ENCODE measurements at places on chromosomes 6 and 20.

- no peak for DNase-seq
These were observed 195.8 kb upstream of the ZNF184 start for GRCh38 chr6:27668442-27669294.

- no peak for DNase-seq
These were observed 37.8 kb downstream of the MARCKS start for GRCh38 chr6:113894712-113895674.

DNA sequence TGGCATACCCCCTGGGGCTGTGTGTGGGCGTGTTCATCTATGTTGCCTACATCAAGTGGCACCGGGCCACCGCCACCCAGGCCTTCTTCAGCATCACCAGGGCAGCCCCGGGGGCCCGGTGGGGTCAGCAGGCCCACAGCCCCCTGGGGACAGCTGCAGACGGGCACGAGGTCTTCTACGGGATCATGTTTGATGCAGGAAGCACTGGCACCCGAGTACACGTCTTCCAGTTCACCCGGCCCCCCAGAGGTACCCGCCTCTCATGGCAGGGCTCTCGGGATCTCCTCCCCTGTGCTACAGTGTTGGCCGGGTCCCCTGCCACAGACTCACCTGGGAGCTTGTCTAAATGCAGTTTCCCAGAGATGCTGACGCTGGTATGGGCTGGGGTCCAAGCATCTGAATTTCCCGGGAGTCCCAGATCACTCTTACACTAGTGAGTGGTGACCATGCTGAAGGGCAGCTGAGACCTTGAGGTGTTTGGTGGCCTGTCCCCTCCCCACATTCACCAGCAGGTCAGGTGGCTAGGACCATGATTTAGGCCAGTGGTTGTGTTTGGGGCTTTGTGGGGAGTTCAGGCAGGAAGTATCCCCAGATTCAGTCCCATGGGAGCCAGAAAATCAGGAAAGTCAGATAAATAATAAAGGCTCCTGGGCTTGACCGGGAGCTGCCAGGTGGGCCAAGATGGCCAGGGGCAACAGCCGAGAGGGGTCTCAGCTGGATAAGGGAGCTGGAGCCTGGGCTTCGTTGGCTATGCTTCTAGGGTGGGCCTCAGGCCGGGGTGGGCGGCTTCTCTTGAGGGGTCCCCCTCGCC, 11.8 kb downstream of the ENTPD6 start:
- DNase-seq = no peak

DNA sequence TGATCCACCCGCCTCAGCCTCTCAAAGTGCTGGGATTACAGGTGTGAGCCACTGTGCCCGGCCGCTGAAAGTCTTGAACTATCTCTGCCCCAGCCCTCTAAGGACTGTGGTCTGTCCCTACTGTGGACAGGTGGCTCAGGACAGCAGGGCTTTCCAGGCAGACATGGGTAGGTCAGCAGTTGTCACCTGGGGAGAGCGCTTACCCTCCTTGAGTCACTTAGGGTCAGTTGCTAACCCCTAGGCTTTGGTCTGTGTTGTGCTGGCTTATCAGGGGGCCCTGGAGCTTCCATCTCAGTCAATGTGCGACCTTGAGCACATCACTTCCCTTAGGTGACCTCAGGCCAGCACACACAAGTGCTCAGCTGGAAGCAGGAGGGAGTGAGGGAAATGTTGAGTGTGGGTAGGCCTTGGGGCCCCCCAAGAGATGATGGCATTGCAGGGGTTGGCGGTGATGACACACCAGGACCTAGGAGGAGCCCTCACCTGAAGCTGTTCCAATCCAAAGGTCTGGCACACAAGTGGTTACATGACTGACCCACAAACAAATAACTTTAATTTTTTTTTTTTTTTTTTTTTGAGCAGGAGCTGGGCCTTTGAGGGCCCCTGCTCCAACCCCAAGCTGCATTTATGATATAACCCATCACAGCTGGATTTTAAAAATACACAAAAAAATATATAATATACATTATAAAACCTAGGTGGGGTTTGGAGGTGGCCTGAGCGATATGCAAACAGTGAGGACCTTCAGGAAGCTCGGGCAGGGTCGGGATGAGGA, 5.1 kb downstream of the RPL10A start:
- DNase-seq = no peak

DNA sequence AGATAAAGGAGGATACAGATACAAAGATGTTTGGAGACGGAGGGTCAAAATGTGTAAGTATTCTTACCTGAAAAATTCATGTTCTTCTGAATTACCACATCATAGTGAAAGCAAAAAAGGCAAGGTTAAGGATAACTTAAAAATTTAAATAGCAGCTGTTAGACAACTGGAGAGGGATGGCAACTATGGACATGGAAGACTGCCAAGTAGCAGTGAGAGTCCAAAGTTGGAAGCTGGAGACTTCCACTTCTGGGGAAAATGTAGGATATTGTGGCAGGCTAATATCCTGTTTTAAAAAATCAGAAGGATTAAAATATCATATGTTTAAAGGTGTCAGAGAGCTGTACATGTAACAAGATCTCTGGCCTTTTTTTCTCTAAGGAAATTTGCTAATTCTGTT, 29.8 kb downstream of the SYCP2 start:
- DNase-seq = no peak

DNA sequence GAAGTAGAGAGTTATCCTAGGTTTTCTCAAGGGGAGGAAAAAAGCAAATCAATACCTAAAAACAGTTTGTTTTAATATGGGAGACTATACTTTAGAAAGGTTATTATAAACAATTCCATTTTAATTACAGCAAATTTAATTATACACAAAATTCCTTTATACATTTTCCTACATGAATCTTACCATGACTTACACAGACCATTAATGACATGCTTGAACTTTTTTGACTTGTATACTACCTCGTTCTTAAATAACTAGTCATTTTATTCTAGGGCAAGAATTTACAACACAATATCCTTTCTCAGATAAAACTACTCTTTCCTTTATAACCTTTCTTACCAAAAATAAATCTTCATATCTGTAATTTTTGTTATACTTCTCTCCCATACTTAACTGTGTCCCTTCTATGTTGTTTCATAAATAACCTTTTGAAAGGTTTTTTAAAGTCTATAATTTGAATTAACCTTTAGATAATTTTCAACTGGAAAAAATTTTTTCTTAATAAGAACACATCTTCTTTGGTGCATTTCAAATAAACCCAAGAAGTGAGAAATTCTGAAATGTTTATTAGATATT, 729.4 kb downstream of the TENT5A start:
- no peak for DNase-seq

DNA sequence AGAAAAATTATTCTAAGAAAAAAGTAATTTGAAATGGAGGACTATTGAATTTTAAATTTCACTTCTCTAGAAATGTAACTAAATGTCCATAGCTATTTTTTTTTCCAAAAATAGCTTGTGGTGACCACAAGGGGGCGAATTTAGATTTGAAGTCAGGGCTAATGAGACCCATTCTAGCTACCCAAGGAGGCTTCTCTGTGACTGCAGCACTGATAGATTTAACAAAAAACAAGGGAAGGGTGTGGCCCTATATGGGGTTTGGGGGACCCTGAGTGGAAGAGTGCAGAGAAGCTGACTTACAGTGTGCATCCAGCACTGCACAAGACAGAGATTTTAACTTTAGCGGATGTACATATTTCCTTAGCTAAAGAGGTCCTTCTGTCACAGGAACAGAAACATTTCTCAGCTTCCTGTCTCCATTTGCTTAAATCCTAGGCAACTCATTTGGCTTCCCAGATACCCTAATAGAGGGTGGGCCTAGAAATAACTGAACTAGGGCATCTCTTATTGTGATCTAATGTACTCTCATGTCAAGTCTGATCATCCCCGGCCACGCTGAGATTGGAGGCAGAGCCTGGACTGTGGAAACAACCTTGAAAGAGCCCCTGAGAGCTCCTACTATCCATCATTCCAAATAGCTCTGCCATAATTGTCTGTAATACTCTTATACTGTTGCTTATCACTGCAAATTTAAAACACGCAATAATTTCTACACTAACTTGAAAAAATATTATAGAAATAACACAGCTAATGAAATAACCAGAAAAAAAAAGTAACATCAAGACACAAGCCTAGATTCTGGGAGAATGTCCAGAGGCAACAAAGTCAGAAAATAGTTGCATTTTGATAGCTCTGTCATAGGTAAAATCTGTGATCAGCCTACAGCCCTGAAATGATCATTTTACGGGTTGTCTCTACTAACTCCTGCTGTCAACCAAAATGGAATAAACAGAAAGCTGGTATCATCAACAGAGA, 93.6 kb downstream of the SNAP91 start:
- no peak for DNase-seq

- peak; percentile 69 for DNase-seq
These were observed 75.8 kb downstream of the LAMP5 start for GRCh38 chr20:9590189-9590588.

GRCh38 chr6:105359419-105360370, 43.2 kb downstream of the PREP start:
- no peak for DNase-seq

- DNase-seq = no peak
These were observed 75.8 kb downstream of the PERP start for GRCh38 chr6:138031417-138031816.

- no peak for DNase-seq
These were observed 73.6 kb upstream of the AKAP12 start for GRCh38 chr6:151166180-151166579.

DNA sequence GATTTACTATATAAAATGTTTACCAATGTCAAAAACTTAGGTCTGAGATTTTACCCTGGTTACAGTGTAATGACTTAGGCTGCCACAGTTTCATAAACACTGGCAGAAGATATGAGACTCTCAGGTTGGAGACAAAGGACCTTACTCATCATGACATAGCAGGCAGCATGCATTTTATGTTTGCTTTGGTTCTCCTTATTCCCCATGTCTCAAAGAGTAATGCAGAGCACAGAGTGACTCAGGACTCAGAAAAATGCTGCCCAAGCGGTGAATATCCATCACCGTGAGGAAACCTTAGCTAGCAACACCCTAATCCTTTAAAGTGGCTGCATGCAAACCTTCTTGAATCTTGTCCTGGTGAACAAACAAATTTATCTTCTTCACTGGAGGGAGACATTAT, 112.1 kb upstream of the EYS start:
- DNase-seq = no peak

DNA sequence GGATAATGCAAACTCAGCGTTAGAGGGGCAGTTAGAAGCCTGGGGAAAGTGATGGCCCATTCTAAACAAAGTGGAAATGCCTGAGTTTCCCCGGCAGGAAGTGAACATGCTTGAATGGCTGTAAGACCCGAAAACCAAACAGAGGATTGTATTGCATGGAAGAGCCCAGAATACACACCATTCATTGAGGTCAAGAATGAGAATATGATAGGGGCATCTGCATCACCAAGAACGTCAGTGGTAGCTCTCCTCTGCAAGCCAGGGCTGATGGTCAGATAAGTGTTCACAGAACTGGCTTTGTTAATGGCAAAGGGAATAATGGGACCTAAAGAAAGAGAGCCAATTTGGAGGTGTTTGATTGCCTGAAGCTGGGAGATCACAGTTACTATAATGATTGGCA, 663.4 kb downstream of the KHDRBS2 start:
- no peak for DNase-seq

GRCh38 chr6:125989631-125990030, 3.3 kb downstream of the TRMT11 start:
- no peak for DNase-seq

DNA sequence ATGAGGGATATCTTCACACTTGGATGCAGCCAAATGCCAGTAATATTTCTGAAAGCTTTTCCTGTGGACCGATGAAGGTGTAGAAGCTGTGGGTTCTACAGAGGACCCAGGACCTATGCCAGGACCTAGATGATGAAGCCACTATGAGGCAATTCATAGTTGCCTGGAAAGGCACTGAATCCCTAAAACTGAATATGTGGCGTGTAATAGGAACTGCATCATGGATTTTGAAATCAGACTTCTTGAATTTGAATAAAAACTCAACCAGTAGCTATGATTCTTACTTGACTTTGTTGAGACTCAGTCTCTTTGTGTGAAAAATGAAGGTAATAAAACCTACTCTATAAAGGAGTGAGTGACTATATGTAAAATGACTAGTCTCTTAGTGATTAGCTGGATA, 89.9 kb upstream of the SGK1 start:
- no peak for DNase-seq

DNA sequence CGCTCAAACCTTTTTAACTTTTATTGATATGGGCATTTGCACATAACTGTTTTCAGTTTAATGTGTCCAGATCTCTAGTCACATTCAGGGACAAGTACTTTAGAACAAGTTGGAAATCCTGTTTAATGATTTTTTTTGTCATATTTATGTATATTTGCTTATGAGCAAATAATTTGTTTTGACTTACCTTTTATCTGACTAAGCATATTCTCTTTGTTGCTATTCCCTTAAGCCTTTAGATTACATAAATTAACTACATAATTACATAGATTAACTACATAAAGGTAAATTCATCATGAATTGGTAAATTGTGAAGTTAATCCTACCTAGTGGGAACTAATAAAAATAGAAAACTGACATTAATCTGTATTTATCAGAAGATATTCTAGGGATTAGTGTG, 523.5 kb upstream of the MAN1A1 start:
- DNase-seq = no peak

GRCh38 chr6:150177952-150178520, 35.2 kb downstream of the PPP1R14C start:
- no peak for DNase-seq

GRCh38 chr6:65117817-65118409, 589.1 kb downstream of the EYS start:
- no peak for DNase-seq

DNA sequence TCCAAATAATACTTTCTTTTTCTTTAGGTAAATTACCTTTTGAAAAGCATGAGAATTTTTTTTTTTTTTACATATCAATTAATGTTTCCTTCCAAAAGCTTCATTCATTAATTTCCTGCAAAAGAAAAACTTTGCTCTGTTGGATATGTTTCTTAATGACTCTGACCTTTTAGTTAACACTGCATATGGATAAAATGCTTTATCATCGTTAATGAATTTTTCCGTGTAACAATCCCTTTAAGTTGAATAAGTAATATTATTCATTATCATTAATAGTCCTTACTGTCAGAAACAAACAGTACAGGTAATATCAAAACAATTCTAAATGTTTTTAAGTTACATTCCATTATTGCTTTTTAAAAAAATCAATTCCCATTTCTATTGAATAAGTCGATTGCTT, 345.1 kb downstream of the SAMD5 start:
- DNase-seq = no peak

DNA sequence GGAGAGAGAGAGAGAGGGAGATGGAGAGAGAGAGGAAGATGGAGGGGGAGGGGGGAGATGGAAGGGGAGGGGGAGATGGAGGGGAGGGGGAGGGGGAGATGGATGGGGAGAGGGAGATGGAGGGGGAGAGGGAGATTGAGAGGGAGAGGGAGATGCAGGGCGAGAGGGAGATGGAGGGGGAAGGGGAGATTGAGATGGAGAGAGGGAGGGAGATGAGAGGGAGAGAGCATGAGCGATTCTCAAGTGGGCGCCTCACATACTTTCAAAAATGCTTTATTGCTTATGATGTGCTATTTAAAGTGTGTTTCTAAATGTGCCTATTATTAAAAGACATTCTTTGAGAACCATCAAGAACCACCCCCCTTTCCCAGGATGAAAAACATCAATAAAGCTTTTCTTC, 43.7 kb upstream of the DACT2 start:
- no peak for DNase-seq

- DNase-seq = peak; percentile 92
These were observed at the start of gene C6orf141 for GRCh38 chr6:49550492-49551077. TSS of gene C6orf141 (plus strand) at chr6:49550668. CDS start at chr6:49550793, 125 bp downstream.

- DNase-seq = no peak
These were observed 2.2 kb upstream of the LRRN4 start for GRCh38 chr20:6055981-6056569.

GRCh38 chr6:121816906-121817540, 381.6 kb downstream of the GJA1 start:
- DNase-seq = no peak

- no peak for DNase-seq
These were observed 63.2 kb downstream of the SESN1 start for GRCh38 chr6:109031416-109031815.
